ENCODE measurements at places on chromosomes 4 and X. TPM values are rescaled to one million over a fixed set of nuclear protein-coding genes. Genes with fewer than 3 reads are reported as not detected.

Gene BMPR1B
- 0.33 TPM for total RNA-seq

Gene GLRA3
- total RNA-seq: 0.28 TPM

Gene AR
- 10.3 TPM for total RNA-seq

Gene MAML3
- total RNA-seq: 5.9 TPM

Gene DMD
- 30.5 TPM for total RNA-seq

Gene NLGN3
- 4.6 TPM for total RNA-seq

Gene ARHGAP6
- 2.0 TPM for total RNA-seq

Gene PAGE4
- not detected for total RNA-seq

Gene FGF2
- 29.8 TPM for total RNA-seq

Gene SLC16A2
- 86.9 TPM for total RNA-seq

Gene HPGDS
- total RNA-seq: 0.21 TPM

Gene LNX1
- 1.6 TPM for total RNA-seq

Gene GAGE2A
- total RNA-seq: 0.70 TPM

Gene TASL
- total RNA-seq: not detected

Gene APOOL
- total RNA-seq: 5.6 TPM

Gene NXF2
- total RNA-seq: not detected

GRCh38 chrX:150150076-150150779, 211.9 kb upstream of the EOLA2 start:
- DNase-seq: no peak

GRCh38 chr4:1703867-1704266, 8.3 kb downstream of the SLBP start:
- DNase-seq: no peak

GRCh38 chr4:68271851-68272357, 26.4 kb upstream of the TMPRSS11B start:
- peak; percentile 32 for DNase-seq

DNA sequence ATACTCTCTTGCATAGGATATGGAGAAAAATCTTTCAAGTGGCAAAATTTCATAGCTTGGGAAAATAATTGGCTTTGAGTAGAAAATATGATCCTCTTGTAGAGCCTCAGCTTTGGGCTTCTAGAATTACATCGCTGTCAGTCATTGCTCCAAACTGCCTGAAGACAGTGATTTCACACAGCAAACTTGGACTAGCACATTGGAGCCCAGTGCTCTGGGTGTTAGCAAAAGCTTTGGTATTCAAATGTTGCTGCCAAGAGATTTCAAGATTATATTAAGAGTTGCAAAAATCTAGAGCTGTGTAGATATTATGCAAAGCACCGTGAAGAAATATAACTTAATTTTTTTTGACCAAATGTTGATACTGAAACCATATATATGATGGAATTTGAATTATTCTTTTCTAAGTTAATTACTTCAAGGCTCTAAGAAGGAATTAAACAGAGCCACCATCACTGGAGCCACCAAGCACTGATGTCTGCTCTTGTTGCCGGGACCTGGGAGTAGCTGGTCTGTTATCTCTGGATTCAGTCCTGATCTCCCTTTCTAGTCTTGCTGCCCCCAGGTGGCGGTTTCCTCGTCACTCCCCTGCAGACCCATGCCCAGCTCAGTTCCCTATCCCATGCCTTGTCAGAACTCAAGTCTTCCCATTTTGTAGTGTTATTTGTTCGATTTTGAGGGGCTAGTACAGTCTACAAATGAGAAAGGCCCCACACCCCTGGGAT, 260.7 kb upstream of the SFRP2 start:
- peak; percentile 81 for DNase-seq

- DNase-seq: no peak
These were observed 5.9 kb downstream of the RTL3 start for GRCh38 chrX:78653118-78653822.

DNA sequence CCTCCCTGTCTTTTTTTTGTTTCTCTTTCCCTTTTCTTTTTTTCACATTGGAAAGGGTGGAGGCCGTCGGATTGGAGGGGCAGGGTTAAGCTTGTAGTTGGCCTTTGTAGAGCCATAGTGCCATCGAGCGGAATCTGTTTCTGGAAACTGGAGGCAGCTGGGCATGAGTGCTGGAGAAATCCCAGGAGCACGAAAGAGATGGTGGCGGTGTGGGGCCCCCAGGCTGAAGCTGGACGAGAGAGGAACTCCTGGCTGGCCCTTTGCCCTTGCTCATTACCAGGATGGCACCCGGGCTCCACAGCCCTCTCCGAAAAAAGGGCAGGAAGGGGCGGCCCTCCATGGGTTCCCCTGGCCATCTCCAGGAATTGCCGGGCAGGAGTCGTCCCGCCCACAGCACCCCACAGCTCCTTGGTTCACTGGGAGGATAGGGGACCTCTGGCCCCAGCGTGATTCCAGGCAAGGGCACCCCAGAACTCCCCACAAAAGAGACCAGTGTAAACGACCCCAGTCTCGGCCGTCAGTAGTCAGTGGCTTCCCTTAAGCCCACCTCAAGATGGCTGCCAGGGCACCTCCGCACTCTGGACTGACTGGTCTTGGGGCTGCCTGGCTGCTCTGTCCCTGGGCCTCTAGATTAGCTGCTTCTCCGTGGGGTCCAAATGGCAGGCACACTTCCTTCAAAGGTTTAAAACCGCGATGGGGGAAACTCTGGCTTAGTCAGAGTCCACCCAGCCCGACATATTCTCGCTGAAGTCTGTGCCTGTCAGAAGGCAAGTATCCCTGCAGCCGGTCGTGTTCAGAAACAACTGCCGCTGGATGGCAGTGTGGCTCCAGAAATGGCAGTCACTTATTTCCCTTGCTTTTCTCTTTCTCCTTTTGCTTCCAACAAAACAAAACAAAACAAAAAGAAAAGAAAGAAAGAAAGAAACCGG, 74.1 kb downstream of the NBDY start:
- DNase-seq: peak; percentile 47

GRCh38 chr4:42917296-42917695, 24.8 kb downstream of the GRXCR1 start:
- DNase-seq: no peak

DNA sequence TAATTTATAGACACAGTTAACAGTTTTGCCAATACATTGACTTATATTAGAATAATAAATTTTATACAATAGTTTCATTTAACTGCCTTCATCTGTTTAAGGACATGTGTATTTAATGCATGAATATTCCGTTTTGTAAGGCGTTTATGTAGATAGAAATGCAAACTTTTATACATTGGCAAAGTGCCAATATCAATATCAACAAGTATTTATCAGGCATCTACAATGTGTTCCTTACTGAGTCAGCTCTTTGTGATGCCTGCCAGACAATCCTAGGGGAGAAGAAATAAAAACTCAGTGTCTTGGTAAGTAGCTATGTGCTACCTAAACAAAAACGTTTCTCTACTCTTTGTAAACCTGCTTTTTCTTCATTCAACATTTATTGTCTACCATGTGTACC, 1142.2 kb downstream of the C4orf33 start:
- DNase-seq: no peak

DNA sequence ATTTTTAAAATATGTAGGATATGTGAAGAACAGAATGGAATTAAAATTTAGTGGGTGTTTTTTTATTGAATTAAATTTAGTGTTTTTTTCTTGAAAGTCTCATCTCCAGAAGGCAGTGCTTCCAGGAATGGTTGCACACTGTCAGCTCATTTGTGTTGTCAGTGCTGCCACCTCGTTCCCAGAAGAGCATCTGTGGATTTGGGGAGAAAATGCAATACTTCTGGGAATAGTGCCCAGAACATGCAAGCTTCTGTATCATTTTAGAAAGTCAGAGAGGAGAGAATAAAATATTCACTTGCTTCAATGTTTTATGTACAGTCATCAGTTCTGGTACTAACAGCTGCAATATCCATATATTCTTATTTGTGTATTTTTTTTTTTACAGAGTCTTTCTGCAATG, 608.8 kb downstream of the PCDH7 start:
- no peak for DNase-seq

DNA sequence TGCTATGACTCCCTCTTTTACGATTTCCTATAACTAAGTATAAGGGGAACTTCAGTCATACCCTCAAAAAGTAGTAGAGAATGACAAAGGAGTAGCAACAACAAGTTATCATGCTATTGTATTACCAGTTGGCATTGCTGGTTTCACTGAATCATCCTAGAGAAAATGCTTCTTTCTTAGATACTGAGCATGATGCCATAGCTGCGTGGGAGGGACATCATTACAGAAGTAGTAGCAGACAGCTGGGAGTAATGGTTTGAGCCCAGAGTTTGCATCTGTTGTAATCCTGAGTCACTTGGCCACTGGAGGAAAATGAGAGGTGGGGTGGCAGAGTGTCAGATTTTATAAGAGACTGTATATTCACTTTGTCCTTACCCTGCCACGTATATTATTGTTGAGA, 38.6 kb downstream of the MTMR1 start:
- DNase-seq: no peak

DNA sequence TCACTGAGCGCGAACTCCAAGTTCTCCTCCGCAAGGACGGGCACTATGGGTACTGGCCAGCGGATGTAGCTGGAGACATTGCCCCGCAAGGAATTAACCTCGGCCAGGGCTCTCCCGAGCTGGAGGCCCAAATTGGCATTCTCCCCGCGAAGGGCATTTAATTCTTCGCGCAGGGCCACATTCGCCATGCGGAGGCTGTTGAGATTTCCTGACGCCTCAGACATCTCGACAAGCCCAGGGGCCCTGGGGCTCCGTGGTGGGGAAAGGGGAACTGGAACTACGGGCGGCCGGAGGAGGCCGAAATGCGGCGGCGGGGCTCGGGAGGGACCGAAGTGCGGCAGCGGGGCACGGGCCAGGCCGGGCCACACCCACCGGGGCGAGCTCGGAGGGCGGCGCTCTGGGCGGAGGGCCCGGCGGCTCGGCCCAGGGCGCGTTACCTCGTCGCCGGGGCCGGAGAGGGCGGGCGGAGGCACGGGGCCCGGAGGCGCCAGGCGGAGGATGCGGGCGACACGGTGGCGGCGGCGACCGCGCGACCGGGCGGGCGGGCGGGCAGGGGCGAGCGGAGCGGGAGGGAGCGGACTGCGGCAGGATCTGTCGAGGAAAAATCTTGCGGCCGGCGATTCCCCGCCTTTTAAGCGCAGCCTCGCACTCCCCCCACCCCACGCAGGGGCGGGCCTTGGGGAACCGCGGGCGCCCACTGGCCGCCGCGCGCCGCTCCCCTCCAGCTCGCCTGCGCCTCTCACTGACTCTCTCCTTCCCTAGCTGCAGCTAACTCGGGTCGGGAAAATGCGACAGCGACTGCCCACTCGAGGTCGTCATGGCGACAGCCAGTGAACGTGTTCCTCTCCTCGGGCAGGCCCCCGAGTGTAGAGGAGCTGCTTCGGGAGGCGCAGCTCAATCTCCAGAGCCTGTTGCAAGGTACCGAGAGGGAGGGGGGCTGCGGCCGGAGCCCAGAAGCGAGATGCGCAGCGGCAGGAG, at the start of gene RTL5:
RTL5 (minus strand) TSS at position 599 of the 978 bp plus-strand sequence.
- DNase-seq: peak; percentile 80

GRCh38 chrX:40385682-40386081, 195.1 kb upstream of the ATP6AP2 start:
- no peak for DNase-seq

DNA sequence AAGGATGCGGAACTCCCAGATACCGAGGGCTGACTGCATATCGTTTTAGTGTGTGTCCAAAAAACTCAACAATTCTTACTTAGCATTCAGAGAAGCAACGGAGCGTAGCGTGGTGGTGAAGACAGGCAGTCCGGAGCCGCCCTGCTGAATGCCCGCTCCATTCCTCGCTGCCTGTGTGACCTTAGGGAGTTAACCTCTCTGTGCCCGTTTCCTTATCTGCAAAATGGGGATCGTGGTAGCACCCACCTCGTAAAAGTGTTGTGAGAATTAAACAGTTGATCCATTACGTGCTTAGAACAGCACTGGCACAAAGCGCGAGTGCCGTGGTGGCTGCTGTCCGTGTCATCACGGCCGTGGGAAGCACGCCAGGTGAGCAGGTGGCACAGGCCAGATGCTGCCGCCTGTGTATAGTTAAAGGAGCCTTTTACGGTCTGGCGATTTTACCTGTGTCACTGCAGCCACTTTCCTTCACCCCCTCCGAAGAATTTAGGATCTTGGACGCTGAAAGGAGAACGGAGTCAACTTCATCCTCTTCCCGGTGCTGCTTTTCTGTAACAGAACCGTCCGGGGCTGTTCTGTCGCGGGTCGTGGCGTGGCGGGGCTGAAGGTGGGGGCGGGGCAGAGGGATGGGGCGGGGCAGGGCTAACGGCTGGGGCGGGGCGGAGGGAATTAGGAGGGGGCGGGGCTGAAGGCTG, 885 bp downstream of the CCDC110 start:
- peak; percentile 41 for DNase-seq

DNA sequence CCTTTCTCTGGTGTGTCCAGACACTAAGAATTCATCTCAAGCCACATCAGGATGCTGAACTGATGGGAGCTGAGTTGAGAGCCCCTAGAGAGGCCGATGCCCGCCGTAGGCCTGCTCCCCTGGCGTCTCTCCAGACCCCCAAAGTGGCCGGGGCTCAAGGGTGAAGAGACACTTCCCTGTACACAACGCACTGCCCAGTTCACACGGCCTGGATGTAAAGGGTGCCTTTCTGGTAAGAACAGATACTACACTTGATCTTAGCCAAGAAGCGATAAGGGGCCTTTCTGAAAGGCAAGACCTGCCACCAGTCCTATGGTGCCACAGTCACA, 5.1 kb upstream of the TREX2 start:
- DNase-seq: peak; percentile 20

DNA sequence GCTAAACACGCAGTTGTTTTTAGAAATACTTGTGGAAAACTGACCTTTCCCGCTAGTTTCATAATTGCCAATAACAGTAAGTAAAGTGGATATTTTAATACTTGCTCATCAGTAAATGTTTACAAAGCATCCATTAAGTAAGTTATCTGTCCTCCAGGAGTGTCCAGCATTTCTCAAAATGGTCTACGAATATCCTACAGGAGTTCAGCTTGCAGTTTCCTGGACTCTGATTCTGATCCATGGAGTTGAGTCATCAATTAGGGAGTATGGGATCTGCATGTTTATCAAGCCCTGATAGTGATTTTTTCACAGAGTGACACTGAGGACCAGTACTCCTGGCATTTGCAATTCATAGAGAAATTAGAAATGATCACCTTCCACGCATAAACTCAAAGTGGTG, 325.2 kb upstream of the AADAT start:
- DNase-seq: no peak

- no peak for DNase-seq
These were observed 136.7 kb upstream of the POF1B start for GRCh38 chrX:85516131-85516530.

GRCh38 chr4:34771632-34772031, 1472.7 kb downstream of the ARAP2 start:
- no peak for DNase-seq

GRCh38 chr4:53490965-53491622, 100.2 kb downstream of the LNX1 start:
- DNase-seq: peak; percentile 30

- no peak for DNase-seq
These were observed 189.6 kb downstream of the FRMPD4 start for GRCh38 chrX:12327836-12328235.

Data from H7 (cell line).